ENCODE measurements at places on chromosomes 5 and 9.
A peak's percentile ranks its signal among the peaks of the same experiment; 100 is the strongest.

- no peak for DNase-seq
These were observed 15.5 kb upstream of the FSD1L start for GRCh38 chr9:105432247-105432842.

GRCh38 chr9:9412241-9412640, 1200.6 kb downstream of the PTPRD start:
- no peak for DNase-seq

DNA sequence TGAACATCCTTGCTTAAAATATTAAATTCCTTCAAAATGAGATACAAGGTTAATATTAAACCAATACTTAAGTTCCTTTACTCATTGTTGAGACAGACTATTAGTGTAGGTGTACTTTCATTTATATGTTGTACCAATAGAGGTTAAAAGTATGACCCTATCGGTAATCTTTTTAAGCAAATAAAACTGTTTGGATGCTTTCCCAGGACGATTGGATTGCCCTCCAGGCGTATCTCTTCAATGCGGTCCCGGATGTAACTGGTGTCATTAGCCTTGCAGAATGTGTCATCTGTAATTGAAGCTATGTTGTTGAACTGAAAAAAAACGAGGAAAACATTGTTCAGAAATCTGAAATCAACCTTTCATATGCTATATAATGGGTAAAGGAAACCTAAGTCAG, 18.9 kb downstream of the OGN start:
- no peak for DNase-seq

GRCh38 chr5:138903130-138903775, 28.1 kb upstream of the LRRTM2 start:
- no peak for DNase-seq

DNA sequence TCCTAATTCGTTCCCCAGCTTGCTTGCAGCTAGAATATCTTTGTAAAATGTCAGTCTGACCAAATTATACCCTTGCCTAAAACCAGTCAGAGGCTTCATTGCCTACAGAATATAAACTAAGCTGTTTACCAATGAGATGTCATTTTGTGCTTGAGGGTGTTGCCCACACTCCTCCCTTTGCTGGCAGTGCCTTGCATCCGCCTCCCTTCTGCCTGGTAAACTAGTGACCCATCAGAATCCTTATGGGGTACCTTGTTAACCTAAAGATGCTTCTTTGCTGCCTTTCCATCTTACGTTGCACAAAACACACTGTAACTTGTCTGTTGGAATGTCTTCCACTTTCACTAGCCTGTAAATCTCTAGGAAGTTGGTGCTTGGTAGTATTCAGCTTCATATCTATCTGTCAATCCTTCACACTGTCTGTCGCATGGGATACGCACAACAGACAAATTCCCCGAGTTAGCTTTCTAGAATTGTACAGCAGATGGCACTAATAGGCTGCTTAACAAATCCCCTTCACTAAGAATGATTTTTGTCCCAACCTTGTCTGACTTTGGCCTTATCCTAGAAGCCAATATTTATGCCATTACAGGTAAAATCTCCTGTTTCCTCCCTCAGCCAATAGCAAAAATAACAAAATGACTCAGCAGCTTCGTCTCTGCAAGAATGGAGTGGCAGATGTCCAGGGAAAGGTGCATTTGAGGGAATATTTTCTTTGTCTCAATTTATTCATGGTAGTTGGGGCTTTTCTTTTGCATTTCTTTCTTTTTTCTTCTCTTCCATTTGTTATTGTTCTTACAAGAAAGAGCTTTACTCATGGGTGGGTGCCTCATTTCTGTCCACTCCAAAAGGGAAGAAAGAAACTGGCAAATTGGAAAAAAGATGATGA, 3.0 kb downstream of the NUDT2 start:
- DNase-seq: no peak

DNA sequence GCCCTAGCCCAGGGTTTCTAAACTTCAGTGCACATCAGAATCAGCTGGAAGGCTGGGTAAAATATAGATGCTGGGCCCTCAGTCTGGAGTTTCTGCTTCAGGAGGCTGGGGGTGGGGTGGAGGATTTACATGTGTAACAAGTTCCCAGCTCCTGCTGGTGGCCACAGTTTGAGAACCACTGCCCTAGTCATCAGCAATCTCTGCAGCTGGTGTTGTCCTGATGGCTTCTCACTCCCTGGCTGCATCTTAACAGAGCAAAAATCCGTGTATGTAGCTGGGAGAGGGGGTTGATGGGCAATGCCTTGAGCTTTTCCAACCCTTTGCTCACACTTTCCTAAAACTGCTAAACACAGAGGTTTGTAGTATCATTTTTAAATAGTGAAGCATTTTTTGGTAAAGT, 186.0 kb upstream of the KLF9 start:
- DNase-seq: no peak

DNA sequence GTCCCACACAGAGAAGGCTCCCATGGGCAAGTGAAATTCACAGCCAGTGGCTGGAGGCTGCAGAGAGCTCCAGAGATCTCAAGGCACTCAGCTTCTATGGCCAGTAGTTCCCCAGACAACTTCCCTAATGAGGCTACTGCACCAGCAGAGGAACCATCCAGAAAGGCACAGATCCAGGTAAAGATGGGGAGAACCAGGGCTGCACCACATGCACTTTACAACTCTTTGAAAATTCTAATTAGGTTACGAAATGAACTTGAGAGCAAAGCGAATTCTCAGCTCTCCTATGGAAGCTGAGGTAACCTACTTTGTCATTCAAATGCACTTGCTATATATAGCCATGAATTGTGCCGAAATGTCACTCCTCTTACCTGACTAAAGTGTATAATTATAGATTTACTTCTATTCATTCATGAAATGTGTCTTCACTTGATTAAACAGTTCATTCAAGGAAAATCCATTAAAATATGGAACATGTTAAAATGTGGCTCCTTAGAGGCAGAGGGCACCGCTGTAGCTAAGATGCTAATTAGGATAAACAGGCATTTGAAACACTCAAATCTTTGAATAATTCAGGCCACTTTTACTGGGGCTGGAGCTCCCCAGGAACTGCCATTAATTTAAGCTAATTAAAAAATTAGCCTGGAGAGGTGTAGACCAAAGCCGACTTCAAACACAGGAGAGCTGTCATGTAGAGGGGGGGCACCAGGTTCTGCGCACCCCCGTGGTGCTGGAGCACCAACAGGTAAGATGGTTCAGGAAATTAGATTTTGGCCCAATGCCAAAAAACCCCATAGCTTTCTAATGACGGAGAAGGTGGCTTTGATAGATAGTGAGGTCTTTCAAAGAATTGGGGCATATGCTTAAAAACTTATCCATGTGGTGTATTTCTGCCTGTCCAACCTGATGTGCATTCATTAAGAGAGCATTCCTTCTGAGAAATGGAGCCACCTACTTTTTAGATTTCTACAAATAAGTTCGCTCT, 204.1 kb downstream of the GABBR2 start:
- no peak for DNase-seq

GRCh38 chr9:132409828-132410528, at the start of gene CFAP77:
Gene CFAP77, plus strand, starts transcription at chr9:132410211. Its CDS starts 61 bp downstream, at chr9:132410272.
- DNase-seq: no peak

DNA sequence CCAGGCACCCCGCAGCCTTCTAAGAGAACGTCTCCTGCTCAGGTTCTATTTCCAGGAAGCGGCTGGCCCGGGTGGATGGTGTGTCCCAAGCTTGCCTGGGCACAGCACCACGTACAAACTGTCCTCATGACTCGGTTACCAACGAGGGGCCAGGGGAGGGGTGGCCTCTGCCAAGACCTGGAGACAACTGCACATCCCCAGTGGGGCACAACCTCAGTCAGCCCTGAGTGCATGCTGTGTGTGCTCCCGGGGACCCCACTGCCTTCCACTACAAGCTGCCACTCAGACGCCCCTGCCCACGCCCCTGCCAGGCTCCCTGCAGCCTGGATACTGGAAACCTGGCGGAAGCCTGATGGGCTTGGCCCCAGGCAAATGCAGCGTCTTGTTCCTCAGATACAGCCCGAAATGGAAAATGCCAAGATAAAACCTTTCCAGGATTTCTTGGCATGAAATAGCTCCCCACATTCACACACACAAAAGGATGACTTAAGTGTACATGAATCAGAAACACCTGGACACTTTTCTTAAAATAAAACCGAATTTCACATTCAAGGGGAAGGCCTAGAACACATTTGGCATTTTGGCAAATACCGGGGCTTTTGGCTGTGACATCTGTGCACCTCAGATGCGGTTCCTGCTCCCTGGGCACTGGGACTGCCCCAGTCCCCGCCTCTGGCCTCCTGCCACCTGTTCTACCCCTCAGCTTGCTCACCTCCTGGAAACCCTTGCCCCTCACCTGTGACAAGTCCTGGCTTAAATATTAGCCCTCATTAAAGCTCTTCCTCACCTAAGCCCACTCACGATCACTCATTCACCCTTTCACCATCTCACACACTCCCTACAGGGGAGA, 62.5 kb downstream of the COL23A1 start:
- no peak for DNase-seq

GRCh38 chr5:132746954-132747615, at the start of gene CCNI2:
Gene CCNI2, plus strand, starts transcription at chr5:132747426. Its CDS starts 70 bp downstream, at chr5:132747496.
- peak; percentile 44 for DNase-seq

- no peak for DNase-seq
These were observed 439.2 kb downstream of the NTRK2 start for GRCh38 chr9:85108746-85109145.

DNA sequence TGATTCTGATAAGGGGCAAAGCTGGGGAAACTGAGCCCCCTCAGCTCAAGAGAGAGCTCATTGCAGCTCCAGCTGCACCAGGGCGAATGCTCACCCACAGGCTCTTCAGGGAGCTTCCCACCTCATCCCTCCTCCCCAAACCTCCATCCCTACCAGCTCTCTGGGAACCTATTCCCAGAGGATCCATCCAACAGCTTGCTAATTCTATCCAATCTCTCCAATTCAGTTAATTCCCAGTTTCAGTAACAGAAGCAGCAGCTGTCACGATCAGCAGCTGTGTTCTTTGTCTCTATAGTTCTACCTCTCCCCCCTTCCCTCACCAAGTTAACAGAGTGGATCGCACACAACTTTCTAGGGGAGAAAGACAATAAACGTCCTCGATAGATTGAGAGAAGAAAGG, 135.5 kb upstream of the EFNA5 start:
- DNase-seq: no peak

GRCh38 chr9:84893419-84894128, 224.0 kb downstream of the NTRK2 start:
- DNase-seq: no peak

- DNase-seq: no peak
These were observed 125.4 kb downstream of the ARHGEF28 start for GRCh38 chr5:73751254-73751914.

- DNase-seq: peak; percentile 2
These were observed 577 bp downstream of the TUT7 start for GRCh38 chr9:86353655-86354010.

DNA sequence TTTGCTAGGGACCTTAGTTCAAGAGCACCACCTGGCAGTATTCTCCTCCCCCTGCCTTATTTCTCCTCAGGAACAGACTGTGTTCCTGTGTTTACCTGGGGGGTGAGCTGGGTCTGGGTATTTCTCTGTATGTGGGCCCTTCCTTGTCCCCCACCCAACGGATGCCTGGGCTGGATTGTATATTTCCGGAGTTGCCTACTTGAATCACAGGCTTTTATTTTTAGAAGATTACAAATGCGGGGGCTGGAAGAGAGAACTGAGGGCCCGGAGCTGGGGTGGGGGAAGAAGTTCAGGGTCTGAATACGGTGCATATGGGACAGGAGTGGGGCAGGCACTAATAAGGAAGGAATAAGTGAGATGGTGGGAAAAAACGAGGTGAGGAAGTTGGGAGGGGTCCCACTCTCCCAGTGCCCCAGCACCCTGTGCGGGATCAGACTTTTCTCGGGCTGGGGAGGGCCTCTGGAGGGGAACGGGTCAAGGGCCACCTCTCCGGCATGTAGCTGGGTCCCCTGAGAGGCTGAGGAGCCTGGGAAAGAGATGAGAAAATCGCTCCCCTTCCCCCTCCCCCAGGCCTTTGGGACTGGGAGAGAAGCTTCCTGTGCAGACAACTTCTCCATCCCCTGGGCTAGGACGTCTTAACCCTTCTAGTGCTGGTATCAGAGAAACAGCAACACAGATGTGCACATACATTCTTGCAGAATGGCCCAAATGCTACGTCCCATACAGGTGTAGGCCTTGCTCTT, 42.1 kb downstream of the PCDH1 start:
- no peak for DNase-seq

DNA sequence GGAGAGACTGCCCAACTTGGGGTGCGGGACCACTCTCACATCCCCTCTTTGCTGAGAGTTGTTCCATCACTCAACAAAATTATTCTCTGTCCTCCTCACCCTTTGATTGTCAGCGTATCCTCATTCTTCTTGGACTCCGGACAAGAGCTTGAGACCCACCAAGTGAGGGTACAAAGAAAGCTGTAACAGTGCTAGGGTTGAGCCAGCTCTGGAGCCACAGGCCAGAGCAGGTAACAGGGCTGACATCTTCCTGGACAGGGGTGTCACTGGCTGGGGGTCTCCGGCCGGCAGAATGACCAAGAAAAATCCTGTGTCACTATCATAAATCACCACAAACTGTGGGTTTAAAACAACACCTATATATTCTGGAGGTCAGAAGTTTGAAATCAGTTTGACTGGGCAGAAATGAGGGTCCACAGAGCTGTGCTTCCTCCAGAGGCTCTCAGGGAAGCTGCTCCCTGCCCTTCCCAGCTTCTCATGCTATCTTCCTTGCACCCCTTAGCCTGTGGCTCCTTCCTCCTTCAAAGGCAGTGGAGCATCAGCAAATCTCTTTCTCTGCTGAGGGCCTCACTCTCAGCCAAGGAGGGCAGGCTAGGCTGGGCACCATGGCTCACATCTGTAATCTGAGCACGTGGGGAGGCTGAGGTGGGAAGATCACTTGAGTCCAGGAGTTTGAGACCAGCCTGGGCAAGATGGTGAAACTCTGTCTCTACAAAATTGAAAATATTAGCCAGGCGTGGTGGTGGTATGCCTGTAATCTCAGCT, 4.1 kb upstream of the BBLN start:
- no peak for DNase-seq

GRCh38 chr9:130834371-130835336, at the start of gene ABL1:
Gene ABL1, plus strand, starts transcription at chr9:130835254. Its CDS starts 193 bp downstream, at chr9:130835447.
- DNase-seq: peak; percentile 60

GRCh38 chr9:1298046-1298445, 247.9 kb downstream of the DMRT2 start:
- DNase-seq: no peak

DNA sequence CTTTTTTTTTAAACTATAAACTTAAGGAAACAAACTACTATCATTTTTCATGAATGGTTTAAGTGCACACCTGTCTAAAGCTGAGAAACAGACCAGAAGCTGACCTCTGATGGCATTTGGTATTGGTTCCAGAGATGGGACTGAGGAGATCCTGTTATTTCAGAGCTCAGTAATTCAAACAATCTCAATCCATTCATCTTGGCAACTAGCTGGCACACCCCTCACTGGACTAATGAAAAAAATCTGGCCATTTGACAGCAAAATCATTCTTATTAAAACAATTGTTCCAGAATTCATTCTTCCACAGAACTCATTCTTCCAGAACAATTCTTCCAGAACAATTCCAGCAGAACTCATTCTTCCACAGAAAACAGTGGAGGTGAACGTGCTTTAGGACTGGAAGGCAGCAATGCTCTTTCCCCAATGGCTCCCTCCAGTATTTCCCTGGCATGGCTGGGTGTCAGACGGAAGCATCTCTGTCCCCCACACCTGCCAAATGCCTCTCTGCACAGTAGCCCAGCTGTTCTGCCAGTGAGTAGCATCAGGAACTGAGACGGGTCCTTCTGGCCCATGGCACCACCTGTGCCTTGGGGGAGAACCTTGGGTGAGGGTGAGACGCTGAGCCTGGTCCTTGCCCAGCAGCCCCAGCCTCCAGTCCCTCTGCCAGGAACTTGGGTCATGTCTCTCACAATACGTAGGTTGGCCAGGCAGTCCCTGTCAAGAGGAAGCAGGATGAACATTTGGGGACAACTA, 87.5 kb upstream of the EQTN start:
- no peak for DNase-seq

GRCh38 chr5:115736004-115736689, 80.3 kb downstream of the CDO1 start:
- no peak for DNase-seq

All from stimulated activated CD8-positive, alpha-beta memory T cell treated with anti-CD3 and anti-CD28 coated beads, Interleukin-4, amount 100 ng/mL, for 24 hours (primary cell).